Breast epithelium (tissue), 4 donors: ENCODE measurements at places on chromosomes 7 and 10. TPM values are rescaled to one million over a fixed set of nuclear protein-coding genes. Genes with fewer than 3 reads are reported as not detected.

C10orf143 gene
- total RNA-seq = 2.9 TPM

NEUROD6 gene
- total RNA-seq = not detected

RUFY2 gene
- 20.5 TPM for total RNA-seq

MSMB gene
- 4.0 TPM for total RNA-seq

CFAP70 gene
- total RNA-seq = 10.4 TPM

LOXL4 gene
- 6.9 TPM for total RNA-seq

ANXA7 gene
- total RNA-seq = 169 TPM

SHH gene
- total RNA-seq = not detected

GPR141 gene
- 0.64 TPM for total RNA-seq

DNA sequence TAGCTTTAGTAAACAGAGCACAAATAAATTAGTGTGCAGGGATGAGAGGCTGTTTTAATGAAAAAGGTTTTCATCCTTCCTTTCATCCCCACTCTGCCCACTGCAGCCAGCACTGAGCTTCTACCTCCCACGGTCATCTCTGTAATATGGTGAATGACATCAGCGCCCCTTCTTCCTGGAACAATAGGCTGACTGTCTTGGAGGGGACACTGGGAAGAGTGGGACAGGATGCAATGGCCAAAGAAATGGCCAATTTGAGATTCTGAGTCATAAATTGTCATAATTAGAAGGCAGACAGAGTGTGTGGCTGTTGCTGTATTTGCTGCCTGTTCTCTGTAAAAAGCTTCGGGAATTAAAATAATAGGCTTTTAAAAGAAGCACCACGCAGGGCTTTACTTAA, 126.7 kb upstream of the CALN1 start:
- no peak for DNase-seq

DNA sequence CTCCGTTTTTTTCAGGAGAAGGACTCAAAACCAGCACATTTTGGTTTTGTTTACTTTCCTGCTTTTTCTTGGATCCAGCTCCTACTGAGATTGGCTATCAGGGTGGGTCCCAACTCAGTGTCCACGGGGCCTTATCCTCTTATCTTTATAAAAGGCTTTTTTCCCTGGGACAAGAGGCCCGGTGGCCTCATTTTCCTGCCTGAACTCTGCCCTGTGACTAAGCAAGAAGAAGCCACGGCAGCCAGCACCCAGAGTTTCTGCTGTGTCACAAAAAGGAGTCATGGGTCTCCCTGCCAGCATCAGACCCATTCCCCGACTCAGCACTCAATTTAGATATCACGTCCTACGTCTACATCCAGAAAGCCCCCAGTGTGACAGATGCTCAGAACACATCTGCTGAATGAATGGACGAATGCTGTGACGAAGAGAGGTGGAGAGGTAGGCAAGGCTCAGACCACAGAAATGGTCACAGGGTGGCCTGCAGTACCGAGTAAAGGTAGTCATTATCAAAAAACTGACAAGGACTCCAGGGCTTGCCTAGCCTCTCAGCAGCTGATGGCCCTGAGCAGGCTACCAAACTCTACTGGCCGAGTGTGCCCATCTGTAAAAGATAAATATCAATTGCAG, 16.7 kb downstream of the DLG5 start:
- no peak for DNase-seq

GRCh38 chr7:65233409-65234034, 140.1 kb upstream of the ZNF92 start:
- DNase-seq = no peak

- no peak for DNase-seq
Observed at GRCh38 chr7:150685219-150686029, at the start of gene GIMAP2. TSS of gene GIMAP2 (plus strand) at chr7:150685706. CDS start at chr7:150687060, 1,354 bp downstream.

GRCh38 chr7:131147604-131148003, 180.1 kb upstream of the MKLN1 start:
- no peak for DNase-seq

DNA sequence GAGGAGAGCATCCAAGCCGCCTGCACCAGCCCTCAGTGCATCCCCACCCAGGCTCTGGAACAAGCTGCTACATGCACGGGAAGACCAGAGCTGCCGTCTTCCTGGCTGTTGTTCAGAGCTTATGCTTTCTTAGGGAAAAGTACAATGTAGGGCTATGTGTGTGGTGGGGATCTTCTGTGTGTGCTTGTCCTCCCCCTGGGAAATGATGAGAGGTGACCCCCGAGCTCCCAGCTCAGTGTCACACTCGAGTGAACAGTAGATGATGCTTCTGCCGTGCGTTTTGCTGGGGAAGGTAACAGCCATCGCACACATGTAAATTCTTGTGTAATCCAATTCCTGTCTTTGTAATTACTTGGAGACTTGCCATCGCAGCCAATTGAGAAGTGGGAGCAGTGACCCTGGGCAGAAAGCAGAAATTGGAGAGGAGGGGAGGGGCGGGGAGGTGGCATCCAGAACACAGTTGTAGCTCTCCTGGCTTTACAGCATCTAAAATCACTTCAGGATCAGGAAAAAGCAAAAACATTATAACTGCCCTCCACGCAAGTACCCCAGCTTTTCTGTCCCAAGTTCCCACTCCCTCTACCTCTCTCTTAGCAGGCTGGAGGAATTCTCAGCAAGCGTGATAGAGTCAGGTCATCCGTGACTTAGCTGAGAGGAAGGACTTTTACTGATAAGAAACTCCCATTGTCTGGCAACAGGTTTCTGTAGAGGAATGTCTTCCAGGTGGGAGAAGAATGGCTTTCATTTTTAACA, 149.6 kb downstream of the TCF7L2 start:
- DNase-seq = no peak

DNA sequence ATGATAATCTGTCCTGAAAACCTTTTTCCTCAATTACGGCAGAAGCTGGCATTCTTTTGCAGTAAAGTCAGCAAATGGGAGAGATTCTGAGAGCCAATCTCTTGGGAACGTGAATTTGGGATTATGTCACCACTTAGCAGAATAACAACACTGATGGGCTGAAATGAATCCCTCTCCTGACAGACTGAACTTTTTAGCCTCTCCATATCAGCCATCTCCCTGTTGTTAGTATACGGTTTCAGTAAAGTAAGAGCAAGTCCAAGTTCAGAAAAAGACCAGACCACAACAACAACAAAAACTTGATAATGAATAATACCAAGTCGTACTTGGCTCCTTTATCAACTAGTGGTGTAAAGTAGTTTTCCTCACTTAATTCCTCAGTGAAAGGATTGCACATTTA, 1048.8 kb downstream of the GATA3 start:
- DNase-seq = no peak

DNA sequence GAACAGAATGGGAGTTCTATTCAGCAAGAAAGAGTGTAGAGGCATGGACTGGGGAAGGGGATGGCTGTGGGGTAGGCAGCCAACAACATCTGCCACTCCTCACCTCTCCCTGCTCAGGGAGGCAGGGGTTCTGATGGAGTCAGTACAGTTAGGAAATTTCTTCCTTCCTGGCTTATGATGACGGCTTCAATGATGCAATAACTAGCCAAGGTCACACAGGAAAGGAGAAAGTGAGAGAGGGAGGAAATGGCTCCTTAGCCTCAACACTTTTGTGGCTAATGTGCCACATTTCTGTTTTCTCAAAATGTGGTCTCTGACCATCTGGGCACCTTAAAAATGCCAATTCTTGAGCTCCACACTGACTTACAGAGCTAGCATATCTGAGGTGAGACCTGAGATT, 79.3 kb upstream of the PDZD8 start:
- DNase-seq = no peak

DNA sequence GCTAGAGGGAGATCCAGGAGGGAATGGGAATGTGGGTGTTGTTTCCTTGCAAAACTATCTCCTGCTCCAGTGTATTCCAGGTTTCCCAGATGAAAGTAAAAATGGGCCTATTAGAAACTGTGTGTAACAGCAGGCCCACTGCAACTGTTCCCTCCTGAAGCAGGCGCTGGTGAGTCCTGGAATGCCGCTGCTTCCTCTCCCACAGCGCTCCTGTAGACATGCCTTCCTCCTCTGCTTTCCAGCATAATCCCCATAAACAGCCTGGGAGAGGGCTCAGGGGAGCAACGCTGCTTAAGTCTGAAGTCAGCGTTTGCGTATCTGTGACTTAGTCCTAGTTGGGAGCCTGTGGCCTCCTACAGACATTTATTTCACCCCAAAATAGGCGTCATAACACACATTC, 551.0 kb upstream of the FOXK1 start:
- no peak for DNase-seq

- no peak for DNase-seq
Observed at GRCh38 chr7:82481499-82482097, 38.0 kb upstream of the CACNA2D1 start.

DNA sequence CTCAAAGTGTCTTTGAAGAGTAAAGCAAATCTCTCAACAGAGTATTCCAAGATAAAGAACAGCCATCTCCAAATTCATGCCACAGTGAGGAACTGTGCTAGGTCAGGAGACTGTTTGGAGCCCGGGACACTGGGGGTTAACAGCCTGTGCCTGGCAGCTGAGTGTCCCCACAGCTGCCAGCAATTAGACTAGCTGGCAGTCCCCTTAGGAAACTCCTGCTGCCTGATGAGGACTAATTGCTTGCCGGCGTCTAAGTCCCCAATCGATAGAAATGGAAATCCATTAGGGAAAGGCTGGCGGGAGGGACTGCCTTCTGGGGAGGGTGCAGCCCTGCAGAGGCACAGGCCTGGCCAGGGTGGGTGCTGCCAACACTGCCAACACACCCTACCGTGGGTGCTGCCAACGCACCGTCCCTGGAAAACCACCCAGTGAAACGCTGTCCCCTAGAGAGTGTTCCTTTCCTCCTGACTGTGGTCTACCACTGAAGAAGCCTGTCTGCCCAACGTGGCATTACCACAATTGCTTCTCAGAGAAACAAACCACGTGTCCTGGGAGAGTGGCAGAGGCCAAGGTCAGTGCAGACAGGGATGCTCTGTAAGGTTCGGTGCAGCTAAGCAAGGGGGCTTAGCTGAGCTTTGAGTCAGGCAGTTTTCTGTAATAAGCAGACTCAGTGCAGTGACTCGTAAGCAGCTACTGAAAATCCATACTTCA, 60.8 kb downstream of the XRCC2 start:
- no peak for DNase-seq

DNA sequence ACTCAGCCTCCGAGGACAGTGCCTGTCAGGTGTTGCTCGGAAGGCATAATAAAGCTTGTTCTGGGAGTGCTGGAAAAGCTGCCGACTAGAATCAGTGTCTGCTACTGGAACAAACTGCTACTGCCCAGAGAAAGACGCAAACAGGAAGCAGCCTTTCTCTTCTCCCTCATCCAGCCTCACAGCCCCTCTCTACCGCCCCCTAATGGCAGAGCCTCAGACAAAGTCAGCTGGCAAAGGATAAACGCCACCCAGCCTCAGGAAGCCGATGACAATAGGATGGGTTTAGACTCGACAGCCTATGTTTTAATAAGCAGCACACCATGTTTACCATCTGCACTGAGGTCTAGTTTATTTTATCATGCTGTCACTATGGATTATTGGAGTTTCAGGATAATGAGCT, 169.5 kb upstream of the LYZL1 start:
- DNase-seq = no peak
